ENCODE measurements at places on chromosomes 3 and 15.

GRCh38 chr15:28989239-28989830 lies 103.6 kb downstream of the APBA2 start:
- DNase-seq, result peak; percentile 85

DNA sequence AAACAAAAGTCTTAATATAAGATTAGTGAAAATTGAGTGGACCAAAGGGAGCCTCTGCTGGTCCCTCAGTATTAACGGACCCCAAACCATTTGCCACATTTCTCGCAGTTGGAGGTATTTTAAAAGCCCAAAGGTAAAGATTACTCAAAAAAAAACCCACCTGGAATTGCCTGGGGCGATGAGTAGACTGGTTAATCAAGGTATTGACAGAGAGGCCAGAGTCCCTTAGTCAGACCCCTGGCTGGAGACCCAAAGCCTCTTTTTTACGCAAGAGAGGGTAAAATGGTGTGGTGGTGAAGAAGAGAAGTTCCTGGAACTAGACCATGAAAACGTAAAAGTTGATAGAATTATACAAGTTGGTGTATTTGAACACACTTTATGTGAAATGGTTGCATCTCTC lies 137.2 kb downstream of the IMPG2 start:
- no peak for DNase-seq

DNA sequence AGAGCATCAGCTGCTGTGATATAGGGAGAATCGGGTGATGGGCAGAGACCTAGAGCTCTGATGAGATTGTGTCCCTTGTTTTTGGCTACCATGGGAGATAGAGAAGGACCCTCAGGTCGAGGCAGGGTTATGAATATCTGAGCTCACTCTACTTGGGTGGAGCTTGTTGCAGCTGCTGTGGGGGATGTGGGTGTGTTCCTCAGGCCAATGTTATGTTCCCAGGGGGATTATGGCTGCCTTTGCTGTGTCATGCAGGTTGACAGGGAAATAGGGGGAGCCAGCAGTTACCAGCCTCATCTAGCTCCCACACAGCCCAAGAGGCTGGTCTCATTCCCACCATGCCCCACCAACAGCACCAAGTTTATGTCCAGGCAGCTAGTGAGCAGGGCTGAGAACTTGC lies 131.5 kb downstream of the TRIM42 start:
- no peak for DNase-seq

DNA sequence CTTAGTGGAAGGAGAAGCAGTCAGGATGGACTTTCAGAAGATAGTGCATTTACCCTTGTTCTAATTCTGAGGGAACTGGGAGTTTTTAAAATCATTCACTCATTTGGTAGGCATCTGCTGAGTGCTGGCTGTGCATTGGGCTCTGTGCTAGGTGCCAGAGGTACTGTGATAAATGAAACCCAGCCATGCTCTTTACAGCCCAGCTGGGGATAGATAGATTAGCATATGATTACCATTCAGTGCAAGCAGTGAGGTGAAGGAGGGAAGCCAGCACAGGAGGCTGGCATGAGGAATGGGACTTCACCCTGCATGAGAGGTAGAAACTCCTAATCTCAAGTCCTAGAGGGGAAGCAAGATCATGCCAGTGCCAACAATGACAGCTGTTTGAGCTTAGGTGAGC lies 361.9 kb upstream of the TRIM42 start:
- DNase-seq, result no peak

DNA sequence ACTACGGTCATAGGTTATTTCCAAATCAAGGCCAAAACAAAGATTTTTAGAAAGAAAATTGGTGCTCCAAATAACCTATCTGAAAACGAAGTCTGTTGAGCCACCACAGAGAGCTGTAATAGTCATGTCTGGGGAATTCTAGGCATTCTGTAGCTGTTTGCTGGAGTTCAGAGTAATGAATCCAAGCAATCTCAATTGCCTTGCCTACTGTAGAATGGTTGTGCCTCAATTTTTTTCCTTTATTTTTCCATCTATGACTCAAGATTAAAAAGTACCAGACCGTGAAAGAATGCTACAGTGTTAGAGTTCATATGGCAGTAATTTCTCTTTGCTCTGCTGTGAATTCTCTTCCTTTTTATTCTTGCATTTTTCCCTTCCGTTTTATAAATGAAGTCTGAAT lies 1007.2 kb upstream of the ALCAM start:
- no peak for DNase-seq

GRCh38 chr3:101925564-101925963 lies 76.2 kb downstream of the NFKBIZ start:
- no peak for DNase-seq

GRCh38 chr3:13016083-13016720 lies 57.0 kb downstream of the IQSEC1 start:
- no peak for DNase-seq

- no peak for DNase-seq
These were observed 23.9 kb downstream of the EIF1B start for GRCh38 chr3:40333416-40333815.

DNA sequence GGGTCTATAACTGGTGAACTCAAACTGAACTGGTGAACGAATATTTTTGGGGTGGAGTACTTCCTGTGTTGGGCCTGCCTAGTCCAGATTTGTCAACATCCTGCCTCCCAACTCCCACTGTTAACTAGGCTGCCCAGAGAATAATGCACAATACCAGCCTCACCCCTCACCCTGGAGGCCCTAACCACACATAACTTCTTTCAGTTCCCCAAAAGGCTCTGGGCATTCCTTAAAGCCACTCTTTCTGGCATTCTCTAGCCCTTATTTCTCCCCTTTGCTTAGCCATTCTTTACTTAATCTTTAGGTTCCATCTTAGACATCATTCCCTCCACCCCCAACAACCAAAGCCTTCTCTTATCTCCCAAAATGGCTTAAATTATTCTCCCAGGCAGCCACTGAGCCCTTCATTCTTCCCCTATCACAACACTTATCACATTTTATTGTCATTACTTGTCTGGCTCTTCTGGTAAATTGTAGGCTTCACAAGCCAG lies 9.1 kb upstream of the SEC11A start:
- DNase-seq, result no peak

DNA sequence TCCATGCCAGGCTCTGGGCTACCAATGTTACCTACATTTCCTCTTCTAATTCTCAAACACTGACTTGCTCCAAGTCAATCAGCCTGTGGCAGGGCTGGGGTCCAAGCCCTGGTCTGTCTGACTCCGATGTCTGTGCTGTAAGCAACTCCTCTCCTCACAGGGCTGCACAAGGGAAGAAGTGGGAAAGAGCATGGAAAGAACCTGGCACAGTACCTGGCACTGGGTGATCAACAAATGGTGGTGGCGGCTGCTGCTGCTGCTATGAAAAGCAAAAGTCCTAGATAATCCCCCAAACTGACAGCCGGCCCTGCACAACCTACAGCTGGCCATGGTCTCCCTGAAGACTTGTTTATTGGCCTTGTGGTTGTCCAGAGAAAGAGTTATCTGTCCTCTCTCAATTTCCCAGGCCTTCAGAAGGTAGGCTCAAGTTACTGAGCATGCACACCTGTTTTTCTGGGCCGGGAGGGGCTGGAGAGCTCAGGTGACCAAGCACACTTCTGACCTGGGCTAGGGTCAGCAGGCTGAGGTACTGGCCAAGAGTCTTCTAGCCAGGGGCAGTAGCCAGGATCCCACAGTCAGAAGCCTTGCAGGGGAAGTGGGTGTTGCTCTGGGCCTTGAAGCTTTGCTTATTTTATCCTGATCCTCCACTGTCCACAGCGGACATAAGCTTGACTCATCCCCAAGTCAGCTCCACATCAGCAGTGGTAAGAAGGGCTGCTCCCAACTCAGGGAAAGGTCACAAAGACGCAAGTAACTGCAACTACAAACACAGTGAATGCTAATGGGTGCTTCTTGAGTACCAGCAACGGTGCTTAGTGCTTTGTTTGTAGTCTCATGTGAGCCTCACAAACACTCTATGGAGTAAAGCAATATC lies 35.3 kb upstream of the KY start:
- no peak for DNase-seq

- DNase-seq, result peak; percentile 3
These were observed 103.1 kb upstream of the TLE3 start for GRCh38 chr15:70200511-70201424.

- DNase-seq, result no peak
These were observed 3.8 kb downstream of the PKM start for GRCh38 chr15:72227192-72227586.

GRCh38 chr3:171113716-171114115 lies 87.2 kb upstream of the SLC2A2 start:
- DNase-seq, result no peak

GRCh38 chr3:13608969-13609725 lies 60.2 kb downstream of the FBLN2 start:
- DNase-seq, result no peak

GRCh38 chr3:151630035-151630434 lies 103.7 kb upstream of the AADACL2 start:
- DNase-seq, result no peak

DNA sequence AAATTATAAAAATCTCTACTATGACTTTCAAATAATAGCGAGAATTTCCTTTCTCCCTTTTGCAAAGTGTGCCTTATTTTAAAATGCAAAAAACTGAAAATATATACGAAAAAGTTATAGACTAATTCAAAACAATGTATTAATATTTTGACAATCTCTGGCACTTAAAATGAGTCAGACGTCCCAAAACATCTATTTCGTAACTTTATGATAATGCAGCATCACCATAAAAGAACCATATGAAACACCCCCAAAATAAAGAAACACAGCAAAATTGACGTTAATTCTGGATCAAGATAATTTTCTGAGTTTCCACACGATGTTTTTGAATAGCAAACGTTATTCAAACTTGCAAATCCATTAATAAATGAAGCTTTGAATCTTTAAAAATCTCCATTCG lies 1.0 kb downstream of the COPS2 start:
- no peak for DNase-seq

DNA sequence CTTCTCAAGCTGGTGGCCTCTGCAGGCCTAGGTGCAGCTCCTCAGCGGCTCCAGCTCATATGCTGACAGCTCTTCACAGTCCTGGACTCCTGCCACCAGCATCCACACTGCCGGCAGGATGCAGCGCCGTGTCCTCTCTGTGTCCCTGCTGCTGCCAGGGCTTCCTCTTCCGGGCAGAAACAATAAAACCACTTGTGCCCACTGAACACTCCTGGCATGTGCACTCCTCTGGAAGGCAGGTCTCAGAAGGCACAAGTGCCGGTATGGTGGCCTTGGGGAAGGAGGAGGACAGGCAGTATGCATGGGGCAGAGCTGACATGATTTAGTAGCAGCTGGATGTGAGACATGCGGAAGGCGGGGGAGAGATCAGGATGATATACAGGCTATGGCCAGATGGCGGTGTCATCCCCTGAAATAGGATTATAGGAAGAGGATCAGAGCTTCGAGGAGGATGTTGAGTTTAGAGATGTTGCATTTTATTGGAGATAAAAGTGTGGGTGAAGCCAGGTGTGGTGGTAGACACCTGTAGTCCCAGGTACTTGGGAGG lies 7.5 kb upstream of the MAN2A2 start:
- peak; percentile 75 for DNase-seq

DNA sequence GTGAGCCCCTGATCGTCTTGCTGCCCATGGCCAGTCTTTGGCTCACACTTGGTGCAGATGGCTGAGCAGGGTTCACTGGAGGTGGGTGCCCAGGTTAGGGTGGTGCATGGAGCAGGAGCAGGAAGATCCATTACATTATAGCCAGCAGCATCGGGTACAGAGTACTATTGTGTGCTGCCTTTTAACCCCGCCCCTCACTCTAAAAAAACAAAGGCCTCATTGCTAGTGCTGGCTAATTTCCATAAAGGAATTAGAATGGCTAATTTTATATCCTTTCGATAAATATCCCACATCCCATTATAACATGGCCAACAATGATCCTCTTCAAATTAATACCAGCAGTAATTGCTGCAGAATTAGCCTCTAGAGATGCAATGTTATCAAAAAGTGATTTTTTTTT lies 45.8 kb upstream of the PPP4R2 start:
- peak; percentile 43 for DNase-seq

- no peak for DNase-seq
These were observed 42.1 kb upstream of the HES1 start for GRCh38 chr3:194093842-194094241.

DNA sequence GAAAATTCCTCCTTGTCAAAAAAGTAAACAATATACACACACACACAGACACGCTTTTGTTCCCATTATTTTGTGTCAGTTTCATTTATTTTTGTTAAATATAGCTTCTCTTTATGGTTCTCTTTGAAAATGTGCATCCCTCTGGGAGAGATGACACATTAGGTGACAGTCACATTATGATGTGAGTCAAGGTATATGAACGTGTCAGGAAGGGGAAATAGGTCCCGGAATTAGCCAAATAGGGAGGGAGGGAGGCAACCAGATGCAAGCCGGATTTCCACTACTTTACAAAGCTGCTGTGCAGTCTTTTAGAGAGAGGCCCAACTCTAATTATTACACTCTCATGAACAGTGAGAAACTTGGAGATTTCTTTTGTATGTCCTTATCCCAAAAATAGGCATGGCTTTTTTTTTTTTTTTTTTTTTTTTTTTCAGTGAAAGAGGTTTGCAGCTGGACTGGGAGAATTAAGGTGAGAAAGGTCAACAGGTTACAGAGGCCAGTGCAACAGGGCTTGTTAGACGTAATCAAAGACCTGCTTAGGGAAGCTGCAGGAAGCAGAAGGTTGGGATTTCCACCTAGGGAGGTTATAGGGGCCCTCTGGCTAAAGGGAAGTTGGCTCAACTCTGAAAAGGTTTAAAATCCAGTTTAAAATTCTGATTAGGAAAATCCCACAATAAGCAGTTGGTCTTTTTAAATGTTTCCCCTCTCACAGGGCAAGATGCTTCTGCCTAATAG lies 240.5 kb upstream of the UBE2E1 start:
- DNase-seq, result no peak

GRCh38 chr15:81784751-81785150 lies 261.1 kb downstream of the MEX3B start:
- DNase-seq, result no peak

- DNase-seq, result no peak
These were observed 108.7 kb downstream of the SLMAP start for GRCh38 chr3:57864853-57865252.

- DNase-seq, result no peak
These were observed 71.4 kb upstream of the PCSK6 start for GRCh38 chr15:101560722-101561583.

- no peak for DNase-seq
These were observed 27.3 kb upstream of the SPTBN5 start for GRCh38 chr15:41921167-41921566.

DNA sequence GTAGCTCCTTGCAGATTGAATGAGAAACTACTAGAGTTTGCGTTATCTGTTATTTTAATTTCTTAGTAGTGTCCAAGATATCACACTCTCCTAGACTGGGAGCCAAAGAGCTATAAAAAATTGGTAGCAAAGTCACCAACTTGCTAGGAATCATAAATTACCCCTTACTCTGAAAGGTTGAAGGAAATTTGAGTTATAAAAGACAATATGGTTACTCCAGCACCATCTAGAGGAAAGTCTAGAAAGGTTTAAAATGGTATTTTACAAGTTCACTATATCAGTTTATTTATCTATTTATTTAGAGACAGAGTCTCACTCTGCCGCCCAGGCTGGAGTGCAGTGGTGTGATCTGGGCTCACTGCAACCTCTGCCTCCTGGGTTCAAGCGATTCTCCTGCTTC lies 121.6 kb downstream of the RBPMS2 start:
- no peak for DNase-seq

GRCh38 chr3:37435572-37435971 lies 261.2 kb upstream of the LRRFIP2 start:
- no peak for DNase-seq

- no peak for DNase-seq
These were observed 153.8 kb upstream of the RAP2B start for GRCh38 chr3:153008226-153008625.
